ENCODE measurements at places on chromosomes 6 and 20.

DNA sequence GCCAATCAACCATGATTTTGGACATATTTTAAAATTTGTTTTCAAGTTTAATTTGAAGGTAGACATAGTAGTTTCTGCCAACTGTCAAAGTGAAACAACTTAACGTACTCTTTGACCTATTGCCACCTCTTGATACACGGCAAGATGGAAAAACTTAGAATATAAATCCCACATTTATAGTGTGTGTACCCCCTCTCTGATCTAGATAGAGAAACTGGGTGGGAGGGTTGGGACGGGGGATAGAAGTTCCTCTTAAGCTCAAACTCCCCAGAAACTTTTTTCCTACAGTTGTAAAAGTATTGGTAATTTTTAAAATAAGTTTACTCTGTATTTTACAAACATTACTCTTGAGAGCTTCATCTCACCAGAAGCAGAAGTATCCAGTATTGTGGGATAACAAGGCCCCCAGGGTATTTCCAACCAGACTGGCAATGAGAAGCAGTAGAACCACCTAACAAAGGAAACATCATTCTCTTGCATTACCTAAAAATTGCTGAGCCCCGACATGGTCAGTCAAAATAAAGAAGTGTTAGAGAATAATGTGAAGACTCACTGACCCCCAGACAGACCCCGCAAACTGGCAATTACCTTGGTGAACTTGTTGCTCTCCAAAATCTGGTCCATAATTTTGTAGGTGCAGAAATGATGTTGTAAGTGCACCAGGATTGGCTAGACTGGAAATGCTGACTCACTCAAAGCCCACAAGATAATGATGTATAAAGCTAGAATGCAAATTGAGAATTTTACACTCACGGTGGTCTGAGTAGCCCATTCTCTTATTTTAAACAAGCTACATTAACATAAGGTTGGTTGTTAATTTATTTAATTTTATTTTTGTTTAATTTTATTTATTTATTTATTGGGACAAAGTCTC lies 74.7 kb upstream of the TNFAIP3 start:
- DNase-seq: no peak

DNA sequence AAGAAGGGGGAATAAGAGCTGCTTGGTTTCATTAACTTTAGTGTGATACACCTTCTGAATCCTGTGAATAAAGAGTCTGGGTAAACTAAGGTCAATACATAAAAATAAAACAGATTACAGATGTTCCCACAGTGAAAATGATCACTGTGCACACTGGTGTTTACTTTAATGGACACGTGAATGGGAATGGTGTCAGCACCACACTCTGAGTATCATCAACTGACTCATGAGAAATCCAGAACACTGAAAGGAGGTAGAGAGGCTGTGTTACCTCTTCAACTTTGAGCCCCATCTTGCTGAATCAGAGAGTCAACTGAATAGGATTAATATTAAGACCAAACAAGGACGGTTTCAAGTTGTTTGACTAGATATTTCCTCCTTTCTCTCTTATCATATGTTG lies 75.0 kb downstream of the ELOVL4 start:
- DNase-seq: no peak

DNA sequence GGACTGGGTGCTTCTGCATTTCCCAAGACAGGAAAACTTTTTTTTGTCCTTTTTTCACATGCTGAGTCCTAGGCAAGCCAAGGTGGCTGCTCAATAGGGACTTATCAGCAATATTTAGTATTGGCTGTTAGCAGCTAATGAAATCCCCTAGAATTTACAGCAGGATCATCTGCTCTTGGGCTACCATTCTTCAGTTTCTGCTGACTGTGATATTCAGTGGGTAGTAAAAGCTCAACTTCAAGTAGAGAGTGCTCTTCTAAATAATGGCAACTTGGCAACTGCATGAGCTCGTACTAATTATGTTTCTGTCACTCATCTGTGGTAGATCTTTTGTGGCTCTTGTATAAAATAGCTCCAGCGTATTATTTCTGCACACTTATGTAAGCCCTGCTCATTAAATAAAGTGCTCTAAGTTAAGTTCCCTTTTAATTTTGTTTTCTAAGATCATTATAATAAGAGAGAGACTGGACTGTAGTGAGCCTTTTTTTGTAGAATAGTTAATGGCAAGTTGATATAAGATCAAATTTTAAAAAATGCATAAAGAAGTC lies 110.3 kb downstream of the SLC35F1 start:
- DNase-seq: no peak

DNA sequence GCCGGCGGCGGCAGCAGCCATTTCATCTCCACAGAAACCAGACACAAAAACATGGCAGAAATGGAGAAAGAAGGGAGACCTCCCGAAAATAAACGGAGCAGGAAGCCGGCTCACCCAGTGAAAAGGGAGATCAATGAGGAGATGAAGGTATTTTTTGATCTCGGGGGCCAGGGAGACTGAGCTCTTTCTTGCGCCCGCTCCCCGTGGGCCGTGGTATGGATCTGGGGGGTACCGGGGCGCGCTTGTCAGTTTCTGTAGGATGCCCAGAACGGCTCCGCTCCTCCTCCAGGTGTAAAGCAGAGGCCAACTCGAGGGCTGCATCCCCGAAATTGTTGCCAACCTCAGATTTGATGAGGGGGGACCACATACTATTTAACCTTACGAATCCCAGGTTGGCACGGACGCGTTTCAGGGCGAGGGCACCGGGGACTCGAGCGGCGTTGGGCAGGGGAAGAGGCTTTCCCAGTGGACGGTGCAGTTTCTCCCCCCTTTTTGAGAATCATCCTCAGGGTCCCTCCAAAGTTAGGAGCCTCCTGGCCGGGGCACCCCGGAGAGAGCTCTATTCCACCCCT lies 735 bp downstream of the SOBP start:
- no peak for DNase-seq
